Activated CD4-positive, alpha-beta T cell treated with anti-CD3 and anti-CD28 coated beads, Interleukin-2, amount 10 ng/mL, durations not matched to agents 7 days and 5 days (primary cell): ENCODE measurements at places on chromosomes 4 and X. TPM values are rescaled to one million over a fixed set of nuclear protein-coding genes. Genes with fewer than 3 reads are reported as not detected.

The NLGN3 gene
- 1.6 TPM for total RNA-seq

The NEUROG2 gene
- not detected for total RNA-seq

The SASH3 gene
- 254 TPM for total RNA-seq

The CDKL2 gene
- 1.00 TPM for total RNA-seq

The VGLL1 gene
- total RNA-seq, result not detected

The RNF175 gene
- total RNA-seq, result not detected

The SLC49A3 gene
- total RNA-seq, result 0.35 TPM

The RNF128 gene
- not detected for total RNA-seq

The IGSF1 gene
- not detected for total RNA-seq

The CENPVL2 gene
- total RNA-seq, result not detected

The SLC9B1 gene
- 2.3 TPM for total RNA-seq

The GAGE10 gene
- total RNA-seq, result not detected

The SPANXN3 gene
- total RNA-seq, result not detected

The LRP2BP gene
- 0.79 TPM for total RNA-seq

The MND1 gene
- 27.6 TPM for total RNA-seq

The KIT gene
- 0.79 TPM for total RNA-seq

The RAB39B gene
- total RNA-seq, result 8.7 TPM

The HPGDS gene
- not detected for total RNA-seq

The RCHY1 gene
- total RNA-seq, result 27.1 TPM

The CCDC110 gene
- total RNA-seq, result not detected

The ANXA3 gene
- 1.2 TPM for total RNA-seq

The CT45A1 gene
- not detected for total RNA-seq

The TLL1 gene
- total RNA-seq, result not detected

The ERCC6L gene
- 12.7 TPM for total RNA-seq

The C4orf50 gene
- 0.27 TPM for total RNA-seq

The HPSE gene
- 24.6 TPM for total RNA-seq

The FAT4 gene
- total RNA-seq, result not detected

The PCSK1N gene
- 0.33 TPM for total RNA-seq

The BMPR1B gene
- not detected for total RNA-seq

The C1QTNF7 gene
- not detected for total RNA-seq

The UCP1 gene
- not detected for total RNA-seq

The FAM184B gene
- total RNA-seq, result not detected

The TAF7L gene
- not detected for total RNA-seq

The CHRDL1 gene
- total RNA-seq, result not detected

The PITX2 gene
- not detected for total RNA-seq

The STAP1 gene
- total RNA-seq, result 32.5 TPM

The DMRTC1 gene
- 0.12 TPM for total RNA-seq

The PNMA3 gene
- total RNA-seq, result 1.9 TPM

The DCHS2 gene
- not detected for total RNA-seq

The MUC7 gene
- total RNA-seq, result not detected

The IBSP gene
- not detected for total RNA-seq
